Heart left ventricle (tissue), 16 donors: ENCODE measurements at places on chromosomes 2 and 18. TPM values are rescaled to one million over a fixed set of nuclear protein-coding genes. Genes with fewer than 3 reads are reported as not detected.

GRCh38 chr2:28577791-28578680 lies 82.2 kb downstream of the PLB1 start:
- DNase-seq, result no peak

DNA sequence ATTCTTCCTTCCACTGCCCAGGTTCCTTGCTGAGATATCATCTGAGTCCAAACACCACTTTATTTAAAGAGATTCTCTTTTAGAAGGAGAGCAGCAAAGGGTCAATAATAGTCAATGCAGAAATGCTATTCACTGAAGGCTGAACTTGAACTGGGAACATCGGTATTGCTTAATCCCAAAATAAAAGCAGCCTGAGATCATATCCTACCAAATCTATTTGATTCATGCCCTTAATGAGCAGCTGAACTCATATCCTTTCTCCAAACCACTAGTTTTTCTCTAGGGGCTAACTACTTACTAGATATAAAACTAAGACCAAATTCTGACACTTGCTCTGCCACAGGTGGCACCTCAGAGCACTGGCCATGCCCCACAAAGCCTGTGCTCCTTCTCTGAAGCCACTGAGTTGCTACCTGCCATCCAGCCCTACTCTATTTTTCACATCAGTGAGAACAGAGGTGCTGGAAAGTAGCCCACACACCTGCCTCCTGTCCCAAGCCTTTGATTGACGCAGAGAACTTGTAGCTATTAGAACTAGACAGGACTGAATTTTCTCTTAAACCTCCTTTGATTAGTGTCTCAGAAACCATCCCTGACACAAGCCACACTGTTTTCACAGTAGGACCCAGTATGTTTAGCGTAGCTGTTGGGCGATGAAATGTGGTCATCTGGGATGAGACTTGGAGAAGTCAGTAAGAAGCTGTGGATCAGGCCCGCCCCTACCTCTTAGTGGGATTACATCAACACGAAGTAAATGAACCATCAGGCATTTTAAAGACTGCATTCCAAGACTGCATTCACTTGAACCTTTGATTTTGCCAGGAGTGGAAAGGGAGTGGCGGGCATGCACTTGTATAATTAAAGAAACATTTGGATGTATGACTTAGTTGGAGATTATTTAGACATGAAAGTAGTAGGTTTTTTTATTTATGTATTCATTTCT lies 124.3 kb downstream of the RBMS1 start:
- DNase-seq, result no peak

GRCh38 chr2:232437195-232437571 lies 18.8 kb upstream of the ALPI start:
- no peak for DNase-seq

DNA sequence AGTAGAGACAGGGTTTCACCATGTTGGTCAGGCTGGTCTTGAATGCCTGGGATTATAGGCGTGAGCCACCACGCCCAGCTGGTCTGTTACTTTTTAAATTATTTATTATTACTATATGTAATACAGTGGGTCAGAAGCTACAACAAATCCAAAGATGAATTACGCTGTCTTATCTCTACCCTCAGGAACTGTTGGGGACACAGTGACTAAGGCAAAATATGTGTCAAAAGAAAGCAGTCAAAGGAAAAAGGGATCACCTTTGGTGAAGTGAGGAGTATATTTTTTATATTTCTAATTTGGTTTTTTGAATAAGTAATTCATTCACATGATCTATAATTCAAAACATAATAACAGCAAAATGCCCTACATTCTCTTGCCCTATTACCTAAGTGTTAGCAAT lies 4.7 kb downstream of the CREB1 start:
- no peak for DNase-seq

Gene DCDC2C
- total RNA-seq, result not detected

Gene SLC4A5
- total RNA-seq, result 4.1 TPM

Gene RTKN
- total RNA-seq, result 16.6 TPM

GRCh38 chr18:5317186-5317585 lies 21.7 kb upstream of the ZBTB14 start:
- DNase-seq, result no peak

Gene LIMS3
- 3.0 TPM for total RNA-seq
